ENCODE measurements at places on chromosomes 12 and 14. TPM values are rescaled to one million over a fixed set of nuclear protein-coding genes. Genes with fewer than 3 reads are reported as not detected.

Gene BBS10
- total RNA-seq: 9.8 TPM

Gene LMNTD1
- total RNA-seq: not detected

Gene IL22
- total RNA-seq: not detected

Gene FLRT2
- total RNA-seq: 16.1 TPM

Gene PRH1
- 13.5 TPM for total RNA-seq

Gene MIP
- not detected for total RNA-seq

Gene IKBIP
- 25.9 TPM for total RNA-seq

Gene KLC1
- total RNA-seq: 169 TPM

Gene RTL1
- total RNA-seq: not detected

Gene HPD
- total RNA-seq: 5.6 TPM

Gene NFKBIA
- 127 TPM for total RNA-seq

Gene NKX2-8
- not detected for total RNA-seq

Gene ADAMTS20
- not detected for total RNA-seq

GRCh38 chr14:72049462-72049861 is 117.2 kb downstream of the RGS6 start:
- no peak for DNase-seq

DNA sequence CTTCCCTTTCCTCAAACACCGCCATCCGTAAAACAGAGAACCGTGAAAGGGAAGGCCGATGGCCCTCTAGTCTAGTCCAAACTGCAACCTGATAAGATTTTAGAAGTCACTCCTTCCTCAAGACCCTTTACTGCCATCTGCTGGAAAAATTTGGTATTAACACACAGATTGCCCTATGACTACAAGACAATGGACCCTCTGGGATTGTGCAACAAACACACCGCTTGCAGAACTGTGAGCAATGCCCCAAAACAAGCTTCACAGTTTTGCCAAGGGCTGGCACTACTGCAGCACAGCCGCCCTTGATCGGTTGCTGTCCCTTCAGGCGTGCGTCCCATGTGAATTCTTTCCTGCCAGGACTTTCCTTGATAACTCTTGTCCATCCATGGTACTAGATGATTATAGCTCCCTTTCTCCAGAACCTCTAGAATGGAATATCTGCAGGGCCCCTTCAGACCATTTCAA is 23.1 kb downstream of the LLPH start:
- no peak for DNase-seq

DNA sequence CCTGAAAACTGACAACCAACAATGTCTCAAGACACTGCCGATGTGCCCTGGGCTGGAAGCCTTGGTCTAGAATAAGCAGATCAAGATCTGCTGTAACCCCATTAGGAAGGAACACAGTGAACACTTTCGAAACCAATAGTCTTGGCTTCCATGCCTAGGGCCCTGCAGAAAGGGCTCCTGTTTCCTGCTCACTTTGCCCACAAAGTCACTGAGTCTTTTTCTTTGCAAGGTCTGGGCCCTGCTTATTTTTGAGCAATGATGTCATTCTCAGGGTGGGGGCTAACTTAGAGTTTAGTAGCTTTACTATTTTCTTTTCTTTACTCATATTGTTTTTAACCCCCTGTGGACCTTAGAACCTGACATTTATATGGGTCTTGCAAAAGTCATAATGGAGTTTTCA is 704.2 kb upstream of the TMEM132C start:
- DNase-seq: no peak

GRCh38 chr12:6635856-6636531 is at the start of gene LPAR5:
Gene LPAR5 (minus strand): TSS chr12:6635959. CDS start chr12:6621248, 14,711 bp downstream.
- no peak for DNase-seq

- no peak for DNase-seq
These were observed 2.8 kb downstream of the TTC7B start for GRCh38 chr14:90813442-90813841.

DNA sequence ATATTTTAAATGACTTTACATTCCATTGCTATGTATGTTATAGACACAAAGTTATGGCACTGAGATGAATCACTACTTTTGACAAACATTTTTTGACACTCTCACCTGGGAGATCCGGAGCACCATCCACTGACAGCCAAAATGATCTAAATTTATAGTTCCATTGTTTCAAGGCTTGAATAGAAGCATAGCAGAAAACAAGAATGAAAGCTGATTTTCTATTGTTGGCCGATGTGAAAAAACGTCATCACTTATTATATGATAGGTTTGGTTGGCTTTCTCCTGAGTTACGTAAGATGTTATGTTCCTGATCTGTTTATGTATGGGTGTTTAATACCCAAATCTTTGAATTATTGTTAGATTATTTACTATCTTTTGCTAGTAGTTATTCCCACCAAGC is 306.2 kb downstream of the PAWR start:
- DNase-seq: no peak

DNA sequence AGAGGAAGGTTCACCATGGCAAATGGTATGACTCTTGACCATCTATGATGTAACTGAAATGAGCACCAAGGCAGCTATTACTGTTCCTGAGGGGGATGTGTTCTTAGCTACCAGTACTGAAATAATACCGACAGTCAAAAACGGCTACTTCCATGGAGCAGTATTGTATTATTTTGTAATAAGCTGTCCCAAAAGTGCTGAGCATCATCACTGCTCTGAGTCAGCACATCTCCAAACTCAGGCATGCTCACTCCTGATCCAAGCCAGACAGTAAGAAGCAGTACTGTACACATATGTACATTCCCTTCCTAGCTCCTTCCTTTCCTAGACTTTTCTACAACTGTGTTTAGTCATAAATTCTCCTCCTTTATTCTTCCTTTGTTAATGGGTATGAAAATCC is 8.6 kb downstream of the VTI1B start:
- no peak for DNase-seq

- DNase-seq: peak; percentile 88
These were observed 44.2 kb upstream of the FOS start for GRCh38 chr14:75234173-75235115.

- no peak for DNase-seq
These were observed 14.4 kb upstream of the GUCY2C start for GRCh38 chr12:14710632-14711320.

GRCh38 chr14:61406675-61407074 is 85.3 kb downstream of the PRKCH start:
- no peak for DNase-seq

- no peak for DNase-seq
These were observed 16.5 kb upstream of the DYRK2 start for GRCh38 chr12:67632005-67632404.

GRCh38 chr12:106341086-106341877 is 16.3 kb upstream of the POLR3B start:
- DNase-seq: no peak

DNA sequence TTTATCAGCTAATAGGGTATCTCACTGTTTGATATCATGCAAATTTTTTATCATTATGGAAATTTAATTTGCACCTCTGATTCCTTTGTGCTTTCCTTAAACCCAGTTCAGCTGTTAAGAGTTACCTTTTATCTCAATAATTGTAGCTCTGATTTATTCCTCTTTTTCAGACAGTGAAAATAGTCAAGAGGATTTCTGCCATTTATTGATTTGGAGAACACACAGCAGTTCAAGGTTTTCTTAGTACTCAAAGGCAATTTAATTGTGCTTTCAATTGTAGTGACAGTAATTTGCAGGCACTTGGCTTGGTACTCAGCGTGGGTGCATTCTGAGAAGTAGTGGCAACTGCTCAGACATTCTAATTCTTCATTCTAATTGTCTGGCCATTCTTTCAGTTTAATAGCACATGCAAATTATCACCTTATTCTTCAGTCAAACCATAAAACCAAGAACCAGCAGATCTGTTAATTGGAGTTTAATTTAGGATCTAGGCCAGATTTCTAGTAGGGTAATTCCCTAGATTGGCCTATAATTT is 709.3 kb downstream of the RPS29 start:
- no peak for DNase-seq

DNA sequence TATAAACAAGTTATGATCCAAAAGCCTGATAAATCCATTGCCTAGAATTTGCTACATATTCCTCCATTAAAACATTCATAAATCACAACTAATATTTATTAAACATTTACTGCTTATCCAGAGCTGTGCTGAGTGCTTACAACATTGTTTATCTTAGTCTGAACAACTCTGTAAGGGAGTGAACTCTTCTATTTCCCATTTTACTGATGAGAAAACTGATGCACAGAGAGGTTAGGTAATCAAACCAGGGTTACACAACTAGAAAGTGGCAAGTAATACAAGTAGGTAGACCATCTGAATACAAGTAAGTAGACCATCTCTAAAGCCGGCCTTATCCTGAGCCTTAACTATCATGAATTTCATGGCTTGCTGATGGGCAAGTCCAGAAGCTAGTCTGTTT is 39.5 kb downstream of the WASHC3 start:
- no peak for DNase-seq

DNA sequence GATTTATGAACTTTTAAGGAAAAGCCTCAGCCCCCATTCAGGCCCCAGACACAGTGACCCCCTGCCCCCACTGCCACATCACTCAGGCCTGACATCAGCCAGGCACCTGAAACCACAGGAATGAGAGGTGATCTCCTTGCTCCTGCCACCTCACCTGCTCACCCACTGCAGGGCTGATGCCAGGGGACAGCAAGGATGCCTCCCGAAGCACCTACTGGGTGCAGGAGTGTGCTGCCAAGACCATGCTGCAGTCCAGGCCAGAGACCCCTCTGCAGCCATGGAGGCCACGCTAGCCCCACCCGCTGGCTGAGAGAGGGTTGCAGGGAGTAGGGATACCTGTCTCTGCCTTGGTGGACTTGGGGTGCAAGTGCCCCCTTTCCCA is 18.6 kb upstream of the KRT7 start:
- DNase-seq: peak; percentile 56

DNA sequence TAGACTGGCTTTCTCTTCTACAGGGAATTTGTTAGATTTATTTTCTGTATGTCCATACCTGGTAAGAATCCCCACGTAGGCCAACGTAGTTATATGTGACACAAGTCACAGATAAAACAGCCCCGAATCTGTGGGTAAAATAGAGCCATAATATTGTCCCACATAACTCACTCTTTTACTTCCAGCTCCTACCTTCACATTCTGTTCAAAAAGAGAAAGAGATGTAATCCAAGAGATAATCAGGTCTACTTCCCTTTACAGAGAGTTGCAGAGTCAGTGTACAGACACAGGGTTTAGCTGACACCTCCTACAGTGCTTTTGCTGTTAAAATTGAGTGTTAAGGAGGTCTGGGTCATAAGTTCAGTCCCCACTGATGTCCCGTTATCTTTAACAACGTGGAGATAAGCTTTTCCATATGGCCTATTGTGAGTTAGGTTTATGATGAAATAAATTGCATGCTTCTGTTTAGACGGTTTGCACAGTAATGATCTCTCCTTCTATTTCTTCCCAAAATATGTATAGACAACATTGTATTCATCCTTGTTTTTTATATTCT is 446.5 kb downstream of the ADAMTS20 start:
- DNase-seq: no peak

- no peak for DNase-seq
These were observed 275.1 kb downstream of the TMTC2 start for GRCh38 chr12:82961835-82962234.

- DNase-seq: no peak
These were observed 253.0 kb downstream of the KTN1 start for GRCh38 chr14:55832974-55833373.

DNA sequence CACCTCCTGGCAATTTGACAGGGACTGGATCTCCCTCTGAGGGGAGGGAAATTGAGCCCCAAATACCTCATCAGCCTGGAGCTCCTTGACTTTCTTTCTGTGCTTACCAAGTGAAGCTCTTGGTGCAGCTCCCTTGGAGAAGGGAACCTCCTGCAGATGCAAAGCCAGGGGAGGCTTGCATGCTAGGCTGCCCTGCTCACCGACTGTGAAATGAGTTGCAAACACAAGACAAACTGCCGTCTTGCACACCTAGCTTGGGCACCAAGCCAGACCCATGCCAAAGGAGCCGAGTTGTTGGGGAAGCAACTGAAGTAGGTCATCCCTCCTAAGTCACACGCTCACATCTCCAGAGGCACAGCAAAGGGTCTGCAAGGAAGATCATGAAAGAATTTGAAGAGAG is 95.2 kb downstream of the GTF2A1 start:
- no peak for DNase-seq

All from posterior vena cava (tissue), 2 donors.